ENCODE measurements at places on chromosomes 1 and 21.

DNA sequence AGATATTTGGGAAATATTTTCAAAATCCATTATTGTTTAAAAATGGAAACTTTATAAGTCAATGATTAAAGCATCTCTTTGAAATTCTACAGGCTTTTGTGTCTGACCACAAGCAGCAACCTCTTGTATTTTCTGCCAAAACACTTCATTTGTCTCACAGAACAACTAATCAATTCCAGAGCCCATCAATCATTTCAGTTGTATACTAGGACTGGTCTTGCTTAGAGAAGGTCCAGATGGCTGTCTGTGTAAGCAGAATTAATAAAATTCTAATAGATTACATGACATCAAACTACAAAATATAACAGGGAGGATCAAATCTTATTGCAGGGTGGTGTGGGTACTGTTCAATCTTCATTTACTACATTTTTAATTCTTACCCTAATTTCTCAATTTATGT is 76.4 kb downstream of the ACBD6 start:
- no peak for DNase-seq

GRCh38 chr1:24639881-24640280 is 3.2 kb upstream of the SRRM1 start:
- no peak for DNase-seq

GRCh38 chr21:25490742-25491141 is 116.5 kb downstream of the MRPL39 start:
- DNase-seq: no peak

DNA sequence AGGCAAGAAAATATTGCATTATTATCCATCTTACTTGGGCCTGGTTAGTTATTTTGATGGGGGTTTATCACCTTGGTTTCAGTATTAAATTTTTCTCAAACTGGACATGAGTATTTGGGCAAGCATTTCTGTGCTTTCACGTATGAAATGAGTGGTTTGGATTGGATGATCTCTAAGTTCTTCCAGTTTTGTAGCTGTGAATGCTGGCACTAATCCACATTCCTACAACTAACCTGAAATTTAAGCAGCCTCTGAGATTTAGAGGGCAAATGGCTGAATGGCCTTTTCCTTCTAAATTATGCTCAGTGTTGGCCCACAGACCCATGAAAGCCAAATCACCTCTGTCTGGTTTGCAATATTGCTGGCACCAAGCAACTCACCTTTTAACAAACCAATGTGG is 475.0 kb upstream of the B3GALT2 start:
- DNase-seq: no peak

GRCh38 chr1:154198756-154199562 is 7.1 kb upstream of the TPM3 start:
- DNase-seq: peak; percentile 90

- DNase-seq: no peak
Measured at GRCh38 chr21:33403128-33403785, at the start of gene IFNGR2. TSS of gene IFNGR2 (plus strand) at chr21:33403413. CDS start at chr21:33403544, 131 bp downstream.

DNA sequence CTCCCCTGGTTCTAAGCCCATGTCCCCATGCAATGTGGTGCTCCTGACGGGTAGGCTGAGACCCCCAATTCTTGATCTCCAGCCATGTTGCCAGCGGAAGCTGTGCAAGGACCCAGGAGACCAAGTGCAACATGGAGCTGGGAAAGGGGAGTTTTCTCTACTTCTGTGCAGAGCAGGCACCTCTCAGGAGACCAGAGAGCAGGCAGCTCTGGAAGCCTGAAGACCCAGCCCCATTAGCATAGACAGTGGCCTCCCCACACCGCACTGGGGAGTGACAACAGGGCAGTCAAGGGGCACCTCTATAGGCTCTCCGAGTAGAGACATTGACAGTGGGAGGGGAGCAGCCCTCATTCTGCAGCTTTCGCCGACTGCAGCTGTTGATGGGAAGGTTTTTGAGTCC is 410.2 kb downstream of the MATN1 start:
- no peak for DNase-seq

GRCh38 chr1:172447641-172448040 is 3.8 kb upstream of the PIGC start:
- DNase-seq: no peak

DNA sequence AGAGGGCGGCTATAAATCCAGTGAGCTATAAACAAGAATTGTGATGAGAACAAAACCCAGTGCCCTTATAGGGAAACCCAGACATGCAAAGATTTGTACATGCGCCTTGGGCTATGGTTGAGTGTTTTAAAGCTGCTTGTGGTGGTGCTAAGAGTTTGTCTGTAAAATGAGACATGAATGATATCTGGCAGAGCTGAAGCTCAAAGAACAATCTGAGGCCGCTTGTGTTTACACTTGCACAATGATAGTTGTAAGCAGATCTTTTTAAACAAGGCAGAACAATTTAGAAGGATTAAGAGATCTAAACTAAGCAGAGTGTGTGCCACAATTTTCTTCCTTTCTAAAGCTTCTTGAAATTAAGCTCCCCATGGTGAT is 80.4 kb upstream of the ADAMTS5 start:
- no peak for DNase-seq

DNA sequence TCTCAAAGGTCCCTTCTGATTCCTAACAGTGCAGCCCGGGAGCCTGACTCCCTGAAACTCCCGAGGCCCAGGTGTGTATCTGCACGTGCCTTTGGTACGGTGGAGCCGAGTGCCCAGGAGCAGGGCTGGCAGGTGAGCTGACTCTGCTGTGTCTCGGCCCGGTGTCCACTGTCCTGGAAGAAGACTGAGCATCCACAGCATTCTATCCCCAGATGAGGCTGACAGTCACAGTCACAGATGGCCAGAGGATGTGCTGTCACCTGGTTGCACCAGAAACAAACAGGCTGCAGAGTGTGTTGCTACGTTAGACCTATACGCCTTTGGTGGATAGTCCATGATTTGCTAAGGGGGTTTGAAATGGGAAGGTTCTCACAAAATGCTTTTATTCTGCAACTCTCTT is 9.8 kb downstream of the ETV3L start:
- no peak for DNase-seq

GRCh38 chr1:162133566-162133965 is 64.1 kb downstream of the NOS1AP start:
- DNase-seq: no peak

GRCh38 chr1:94672934-94673333 is 131.4 kb upstream of the F3 start:
- no peak for DNase-seq

DNA sequence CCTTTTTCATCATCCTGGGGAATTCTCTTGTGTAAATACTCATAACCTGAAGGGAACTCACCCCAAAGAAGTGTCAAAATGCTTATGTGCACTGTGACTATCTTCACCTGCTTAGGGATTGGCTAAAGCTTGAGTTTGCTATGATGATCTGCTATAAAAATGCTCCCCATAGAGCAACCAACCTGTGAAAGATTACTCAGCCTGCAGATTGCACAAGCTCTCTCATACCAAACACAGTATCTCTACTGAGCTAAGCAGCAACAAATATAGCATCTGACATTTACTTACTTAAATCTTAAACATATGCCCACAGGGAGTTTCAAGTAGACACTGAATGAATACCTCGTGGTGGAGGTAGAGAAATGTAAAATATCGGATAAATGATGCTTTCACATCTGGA is 725.8 kb downstream of the MRPL39 start:
- DNase-seq: no peak

DNA sequence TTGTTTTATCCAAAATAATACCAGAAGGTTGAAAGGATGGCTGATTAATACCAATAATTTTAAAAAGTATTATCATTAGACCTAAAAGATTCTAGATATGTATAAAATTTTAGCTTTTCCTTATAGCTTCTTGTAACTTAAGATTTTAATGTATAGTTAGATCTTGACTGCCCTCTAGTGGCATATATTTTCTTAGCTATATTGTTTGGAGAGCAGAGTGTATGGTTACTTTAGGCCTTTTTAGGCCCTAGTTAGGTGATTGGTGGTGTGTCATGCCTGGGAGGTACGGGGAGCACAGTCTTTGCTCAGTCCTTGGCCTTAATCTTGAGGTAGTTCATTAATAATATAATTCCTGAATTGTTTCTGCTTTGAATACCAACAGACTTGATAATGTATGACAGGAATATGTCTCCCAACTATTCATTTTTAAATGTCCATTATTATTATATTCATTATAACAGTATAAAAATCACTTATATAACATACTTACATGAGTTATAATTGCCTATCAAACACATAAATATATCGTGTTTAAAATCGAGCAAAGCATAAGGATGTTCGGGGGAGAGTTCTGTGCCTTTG is 328.4 kb downstream of the ZP4 start:
- DNase-seq: peak; percentile 6

DNA sequence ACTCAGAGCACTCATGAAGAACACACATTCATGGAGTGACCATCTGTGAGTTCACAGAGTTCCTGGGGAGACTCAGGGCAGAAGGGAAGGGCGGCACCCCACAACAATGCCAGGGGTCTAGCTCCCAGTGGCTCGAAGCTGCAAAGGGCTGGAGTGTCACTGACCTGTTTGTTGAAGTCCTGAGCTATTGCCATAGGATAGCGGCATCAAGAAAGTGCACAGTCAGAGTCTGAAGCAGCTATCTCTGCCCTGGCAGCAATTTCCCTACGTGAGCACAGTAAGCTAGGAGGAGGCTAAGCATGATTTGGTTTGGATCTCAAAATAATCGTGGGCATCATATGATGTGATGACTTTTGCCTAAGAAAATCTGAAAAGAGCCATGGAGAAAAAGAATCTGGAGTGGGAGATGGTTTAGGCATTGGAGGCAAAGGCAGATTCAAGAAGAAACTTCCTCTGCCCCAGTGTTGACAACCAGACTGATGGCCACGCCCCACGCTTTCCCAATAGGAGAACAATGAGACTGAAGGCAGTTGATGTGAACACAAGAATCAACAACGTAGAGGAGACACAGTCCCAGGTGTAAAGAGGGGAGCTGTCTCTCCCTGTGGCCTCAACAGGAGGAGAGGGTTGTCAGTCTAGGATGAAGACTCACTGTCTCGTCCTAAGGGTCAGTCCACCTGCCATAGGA is 100.0 kb upstream of the SLC25A33 start:
- DNase-seq: no peak

GRCh38 chr1:96308314-96308713 is 413.3 kb upstream of the PTBP2 start:
- DNase-seq: no peak

DNA sequence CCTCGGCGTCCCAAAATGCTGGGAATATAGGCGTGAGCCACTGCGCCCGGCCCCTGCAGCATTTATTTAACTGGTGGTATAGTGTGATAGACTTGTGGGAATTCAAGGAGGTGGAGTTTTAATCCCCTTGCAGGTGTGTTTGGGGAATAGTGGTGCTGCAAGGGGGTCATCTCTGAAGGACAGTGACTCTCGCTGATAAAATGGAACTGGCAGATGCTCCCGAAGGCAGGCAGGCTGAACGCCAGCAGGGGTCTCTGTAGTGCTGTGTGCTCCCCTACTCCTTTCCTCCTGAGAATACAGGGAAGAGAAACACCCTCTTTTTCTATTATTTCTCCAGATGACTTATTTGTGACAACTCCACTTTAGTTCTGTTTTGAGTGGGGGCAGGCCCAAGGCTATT is 4.0 kb downstream of the OSCP1 start:
- peak; percentile 84 for DNase-seq

DNA sequence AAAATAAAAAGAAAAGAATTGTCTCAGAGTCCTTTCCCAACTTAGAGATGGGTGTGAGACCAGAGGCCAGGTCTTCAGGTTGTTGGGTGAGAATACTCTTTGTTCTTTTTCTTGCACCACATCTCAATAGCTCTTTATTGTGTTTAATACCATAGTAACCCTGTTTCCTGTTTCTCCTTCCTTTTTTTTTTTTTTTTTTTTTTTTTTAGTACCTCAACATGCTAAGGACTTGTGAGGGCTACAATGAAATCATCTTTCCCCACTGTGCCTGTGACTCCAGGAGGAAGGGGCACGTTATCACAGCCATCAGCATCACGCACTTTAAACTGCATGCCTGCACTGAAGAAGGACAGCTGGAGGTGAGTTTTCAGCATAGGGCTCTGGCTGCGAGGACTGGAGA is 24.4 kb downstream of the CELF3 start:
- DNase-seq: no peak

DNA sequence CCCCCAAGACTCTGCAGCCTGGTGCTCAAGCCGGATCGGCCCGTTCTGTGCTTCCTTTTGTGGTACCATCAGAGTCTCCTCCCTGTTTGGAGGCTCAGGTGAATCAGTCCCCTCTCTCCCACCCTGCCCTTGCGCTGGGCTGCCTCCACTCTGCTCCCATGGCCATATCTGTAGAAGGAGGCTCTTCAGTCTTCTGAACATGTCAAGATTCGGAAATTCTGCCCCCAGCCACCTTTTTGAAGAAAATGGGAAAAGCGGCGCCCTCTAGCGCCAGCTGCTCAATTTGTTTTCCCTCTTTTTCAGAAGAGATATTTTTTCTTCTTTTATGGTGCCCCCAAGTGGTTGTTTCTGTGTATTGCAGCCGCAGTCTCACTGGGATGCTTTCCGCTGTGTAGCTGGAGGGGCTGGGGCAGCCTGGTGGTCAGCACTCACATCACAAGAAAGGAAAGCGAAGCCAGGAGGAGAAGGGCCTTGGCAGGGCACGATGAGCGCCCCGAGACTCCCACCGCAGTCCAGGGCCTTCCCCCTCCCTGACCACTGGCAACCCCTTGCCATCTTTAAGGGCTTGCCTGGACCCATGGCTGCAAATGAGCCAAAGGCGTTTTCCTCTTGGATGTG is 58.4 kb upstream of the CACNA1E start:
- peak; percentile 75 for DNase-seq

DNA sequence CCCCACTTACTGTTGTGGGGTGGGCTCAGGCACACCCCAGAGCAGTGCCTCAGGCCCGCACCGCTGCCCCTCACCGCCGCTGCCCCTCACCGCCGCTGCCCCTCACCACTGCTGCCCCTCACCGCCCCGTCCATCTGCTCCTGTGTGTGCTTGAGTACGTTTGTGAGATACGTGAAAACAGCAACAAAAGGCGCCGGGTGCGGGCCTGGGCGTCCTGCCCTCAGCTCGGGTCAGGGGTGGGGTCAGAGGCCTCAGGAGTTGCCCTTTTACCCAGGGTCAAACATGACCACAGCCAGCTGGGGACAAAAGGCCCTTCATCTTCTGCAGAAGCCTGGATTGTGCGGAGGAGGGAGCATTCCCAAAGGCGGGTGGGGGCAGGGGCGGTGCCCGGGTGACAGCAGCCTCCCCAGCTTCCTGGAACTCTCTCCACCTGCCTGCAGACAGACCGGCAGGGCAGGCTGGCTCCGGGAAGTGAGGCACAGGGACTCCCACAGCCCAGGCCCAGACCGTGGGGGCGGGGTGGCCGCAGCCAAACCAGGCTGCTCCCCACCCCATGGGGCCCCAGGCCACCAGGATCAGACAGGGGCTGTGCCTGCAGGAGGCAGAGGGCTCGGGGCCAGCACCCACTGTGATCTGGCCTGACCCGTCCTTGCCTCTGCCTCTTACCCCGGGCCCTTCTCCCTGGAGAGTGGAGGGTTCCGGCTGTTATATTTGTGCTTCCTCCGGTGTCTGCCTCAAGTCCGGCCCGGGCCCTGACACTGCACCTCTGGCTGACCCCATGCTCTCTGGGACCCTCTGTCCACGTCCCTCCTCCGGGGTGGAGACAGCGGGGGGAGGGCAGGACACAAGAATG is 2.3 kb upstream of the VWA1 start:
- DNase-seq: peak; percentile 61

- peak; percentile 89 for DNase-seq
Measured at GRCh38 chr1:216221260-216221700, 202.0 kb downstream of the USH2A start.

- DNase-seq: no peak
Measured at GRCh38 chr1:11499601-11500331, 20.8 kb downstream of the DISP3 start.

Measured in NCI-H526 (cell line).